Activated naive CD8-positive, alpha-beta T cell treated with anti-CD3 and anti-CD28 coated beads, Interleukin-2, amount 10 ng/mL, durations not matched to agents 7 days and 5 days (primary cell): ENCODE measurements at places on chromosomes 7 and 10. TPM values are rescaled to one million over a fixed set of nuclear protein-coding genes. Genes with fewer than 3 reads are reported as not detected.

DNA sequence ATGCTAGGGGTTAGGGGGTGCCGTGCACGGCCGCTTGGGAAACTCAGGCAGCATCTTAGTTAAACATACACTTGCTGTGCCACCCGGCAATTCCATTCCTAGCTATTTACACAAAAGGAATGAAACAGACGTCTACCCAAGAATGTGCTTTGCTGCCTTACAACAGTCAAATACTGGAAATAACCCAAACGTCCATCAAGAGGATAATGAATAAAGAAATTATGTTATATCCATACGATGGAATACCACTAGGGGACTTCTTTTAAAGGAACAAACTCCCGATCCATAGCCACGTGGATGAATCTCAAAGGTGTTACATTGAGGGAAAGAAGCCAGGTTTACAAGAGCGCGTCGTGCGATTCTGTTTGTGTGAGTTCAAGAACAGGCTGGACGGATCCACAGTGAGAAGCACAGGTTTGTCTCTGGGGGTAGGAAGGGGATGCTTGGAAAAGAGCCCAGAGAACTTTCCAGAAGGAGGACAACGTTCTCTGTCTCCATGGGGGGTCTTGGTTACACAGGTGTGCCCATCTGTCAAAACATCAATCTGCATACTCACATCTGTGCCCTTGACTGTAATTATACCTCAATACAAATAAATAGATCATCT is 41.8 kb downstream of the STK32C start:
- no peak for DNase-seq
- H3K4me3 ChIP-seq = no peak overlapping the region
- no peaks in the 10 kb centered on the region for H3K27me3 ChIP-seq
- no peaks in the 10 kb centered on the region for H3K36me3 ChIP-seq
- H3K27ac ChIP-seq = no peak overlapping the region

DNA sequence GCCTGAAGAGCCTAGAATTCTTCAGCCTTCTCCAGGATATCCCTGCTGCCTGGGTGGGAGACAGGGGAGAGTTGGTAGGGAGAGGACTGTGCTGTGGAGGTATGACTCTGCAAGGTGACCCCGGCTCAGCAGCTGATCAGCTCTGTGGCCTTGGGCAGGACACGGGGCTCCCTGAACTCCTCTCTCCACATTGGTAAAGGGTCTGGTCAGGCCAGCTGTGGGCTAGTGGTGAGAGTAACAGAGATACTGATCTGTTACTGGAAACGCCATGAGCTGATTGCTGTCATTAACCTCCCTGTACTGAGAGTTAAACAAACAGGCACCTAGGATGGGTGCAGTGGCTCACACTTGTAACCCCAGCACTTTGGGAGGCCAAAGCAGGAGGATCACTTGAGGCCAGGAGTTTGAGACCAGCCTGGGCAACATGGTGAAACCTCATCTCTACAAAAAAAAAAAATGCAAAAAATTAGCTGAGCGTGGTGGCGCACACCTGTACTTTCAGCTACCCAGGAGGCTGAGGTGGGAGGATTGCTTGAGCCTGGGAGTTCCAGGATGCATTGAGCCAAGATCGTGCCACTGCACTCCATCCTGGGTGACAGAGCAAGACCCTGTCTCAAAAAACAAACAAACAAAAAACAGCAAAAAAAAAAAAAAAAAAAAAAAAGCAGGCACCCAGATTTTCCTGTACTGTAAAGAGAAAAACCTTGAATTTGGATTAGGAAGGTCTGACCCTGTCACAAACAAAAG is 151.5 kb downstream of the CUX1 start:
- H3K27ac ChIP-seq = no peak overlapping the region
- no peak overlapping the region for H3K4me3 ChIP-seq
- H3K4me1 ChIP-seq = no peaks in the 10 kb centered on the region

DNA sequence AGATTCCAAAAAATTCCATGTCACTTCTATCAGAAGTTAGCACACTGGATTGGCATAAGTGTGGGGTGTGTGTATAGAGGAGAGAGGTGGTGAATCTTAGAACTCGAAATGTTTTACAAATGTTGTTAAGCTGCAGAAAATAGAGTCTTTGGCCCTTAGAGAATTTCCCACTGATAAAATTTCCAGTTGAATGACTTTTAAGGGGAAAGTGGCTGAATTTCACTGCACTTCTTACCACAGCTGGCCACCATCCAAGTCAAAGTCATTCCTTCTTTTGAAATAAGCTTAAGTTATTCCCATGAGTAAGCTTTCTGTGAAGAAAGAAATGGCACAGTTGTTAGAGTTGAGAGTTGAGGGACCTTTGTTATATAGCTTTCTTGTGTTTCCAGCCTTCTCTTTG is 13.9 kb downstream of the VCL start:
- no peak for DNase-seq
- H3K4me1 ChIP-seq = peaks cover 28% of the 10 kb centered on the region
- H3K27me3 ChIP-seq = no peaks in the 10 kb centered on the region
- H3K36me3 ChIP-seq = no peaks in the 10 kb centered on the region
- H3K27ac ChIP-seq = no peak overlapping the region

DNA sequence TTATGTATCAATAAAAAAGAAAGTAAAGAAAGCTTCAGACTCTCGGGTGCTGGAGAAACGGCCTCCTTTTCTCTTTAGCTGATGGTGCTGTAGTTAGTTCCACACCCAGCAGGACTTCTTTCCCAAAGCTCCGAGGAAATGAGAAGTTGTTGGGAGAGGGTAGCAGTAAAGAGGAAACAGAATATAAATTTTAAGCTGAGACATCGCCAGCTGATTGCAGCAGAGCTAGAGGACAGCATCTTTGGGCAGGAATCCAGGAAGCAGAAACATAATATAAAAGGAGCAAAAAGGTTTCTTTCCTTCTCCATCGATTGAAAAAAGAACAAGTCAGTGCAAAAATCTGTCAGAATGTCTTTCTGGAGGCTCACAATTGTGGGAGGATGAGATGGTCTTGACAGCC is 616.9 kb upstream of the FOXK1 start:
- H3K36me3 ChIP-seq = no peaks in the 10 kb centered on the region
- no peak for DNase-seq
- peak overlapping the region; percentile 20 for H3K4me3 ChIP-seq
- H3K27me3 ChIP-seq = peaks cover 5% of the 10 kb centered on the region
- no peaks in the 10 kb centered on the region for H3K4me1 ChIP-seq

- DNase-seq = no peak
- peaks cover 7% of the 10 kb centered on the region for H3K27me3 ChIP-seq
- H3K27ac ChIP-seq = no peak overlapping the region
- H3K4me3 ChIP-seq = no peak overlapping the region
Observed at GRCh38 chr7:86932038-86932512, 127.4 kb downstream of the ELAPOR2 start.

DNA sequence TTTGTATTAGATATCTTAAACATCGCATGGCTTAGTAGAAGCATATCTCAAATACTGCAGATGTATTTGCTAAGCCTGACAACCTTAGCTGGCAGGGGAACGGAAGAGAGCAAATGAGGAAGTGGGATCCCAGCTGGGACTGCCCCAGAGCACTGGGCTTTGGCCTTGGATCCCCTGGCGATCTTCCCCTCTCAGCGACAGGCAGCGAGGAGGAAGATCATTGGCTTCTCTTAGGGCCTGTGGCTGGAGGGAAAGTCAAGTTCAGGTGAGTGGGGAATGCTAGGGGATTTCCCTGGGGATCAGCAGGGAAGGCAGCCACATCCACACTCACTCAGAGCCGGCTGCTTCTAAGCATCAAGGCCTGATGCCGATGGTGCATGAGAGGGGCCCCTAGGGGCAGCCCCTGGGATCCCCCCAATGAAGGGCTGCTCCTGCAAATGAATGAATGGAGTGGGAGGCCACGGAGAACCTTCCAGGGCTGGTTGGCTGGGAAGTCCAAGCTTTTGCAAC is 42.0 kb downstream of the LYZL2 start:
- no peak for DNase-seq
- peaks cover 7% of the 10 kb centered on the region for H3K4me1 ChIP-seq
- no peak overlapping the region for H3K27ac ChIP-seq
- no peak overlapping the region for H3K4me3 ChIP-seq
- H3K36me3 ChIP-seq = no peaks in the 10 kb centered on the region

DNA sequence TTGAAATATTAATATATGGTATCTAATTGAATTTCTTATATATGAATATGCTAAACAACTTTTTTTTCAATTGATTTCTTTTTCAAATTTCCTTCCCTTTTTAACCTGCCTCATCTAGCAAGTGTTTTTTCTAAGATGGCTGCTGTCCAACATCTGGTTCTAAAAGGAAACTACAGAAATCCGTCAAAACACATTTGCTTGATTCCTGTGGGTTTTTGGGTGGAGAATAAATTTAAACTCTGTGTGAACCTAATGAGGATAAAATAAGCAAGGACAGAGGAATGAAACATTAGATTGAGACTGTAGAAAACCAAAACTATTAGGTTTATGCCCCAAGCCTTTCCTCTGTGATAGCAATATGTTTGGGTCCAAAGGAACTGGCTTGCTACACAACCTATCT is 75.5 kb upstream of the STARD3NL start:
- H3K27me3 ChIP-seq = peaks cover 36% of the 10 kb centered on the region
- H3K4me1 ChIP-seq = peaks cover 5% of the 10 kb centered on the region
- no peak for DNase-seq
- no peak overlapping the region for H3K27ac ChIP-seq
- no peak overlapping the region for H3K4me3 ChIP-seq

GRCh38 chr7:90474284-90475210 is 5.1 kb downstream of the PTTG1IP2 start:
- no peaks in the 10 kb centered on the region for H3K4me1 ChIP-seq
- DNase-seq = no peak
- no peak overlapping the region for H3K4me3 ChIP-seq

DNA sequence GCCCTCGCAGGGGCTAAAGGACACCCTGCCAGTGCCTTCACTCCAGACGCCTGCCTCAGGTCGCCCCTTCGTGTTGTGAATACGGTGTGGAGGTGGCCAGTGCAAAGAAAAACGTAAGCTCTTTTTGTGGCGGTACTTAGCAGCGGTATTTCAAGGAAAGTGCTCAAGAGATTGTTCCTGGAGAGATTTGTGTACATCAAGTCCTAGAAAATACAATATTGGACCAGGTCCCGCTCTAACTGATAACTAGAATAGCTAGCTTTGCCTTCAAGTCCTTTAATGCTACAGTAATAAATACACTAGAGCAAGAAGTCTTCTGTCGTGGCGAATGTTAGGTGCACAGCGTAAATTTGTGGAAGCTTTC is 689 bp downstream of the PLCE1 start:
- peak overlapping the region; percentile 36 for H3K4me3 ChIP-seq
- H3K27ac ChIP-seq = no peak overlapping the region
- H3K4me1 ChIP-seq = no peaks in the 10 kb centered on the region
- peaks cover 45% of the 10 kb centered on the region for H3K27me3 ChIP-seq
- H3K36me3 ChIP-seq = no peaks in the 10 kb centered on the region

- no peak for DNase-seq
- no peak overlapping the region for H3K4me3 ChIP-seq
- H3K36me3 ChIP-seq = no peaks in the 10 kb centered on the region
- H3K27ac ChIP-seq = no peak overlapping the region
- H3K27me3 ChIP-seq = no peaks in the 10 kb centered on the region
Observed at GRCh38 chr10:130621231-130621775, 485.1 kb downstream of the GLRX3 start.

DNA sequence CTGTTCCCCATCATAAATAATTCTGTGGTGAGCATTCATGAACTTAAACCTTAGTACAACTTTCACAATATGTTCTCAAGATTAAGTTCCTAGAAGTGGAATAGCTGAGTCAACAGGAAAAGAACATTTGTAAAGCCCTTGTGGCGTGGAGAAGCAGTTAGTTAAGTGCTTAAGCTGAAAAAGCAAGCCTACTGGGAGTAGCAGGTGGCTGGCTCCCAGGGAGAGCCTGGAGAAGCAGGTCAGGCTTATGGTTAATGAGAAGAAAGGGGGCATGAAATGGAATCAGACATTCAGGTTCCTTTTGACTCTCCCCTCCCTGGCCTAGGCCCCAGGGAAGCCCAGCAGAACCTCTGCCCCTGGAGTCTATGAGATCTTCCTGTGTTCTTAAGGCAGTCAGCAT is 35.3 kb downstream of the VSTM4 start:
- H3K4me1 ChIP-seq = peaks cover 20% of the 10 kb centered on the region
- H3K27ac ChIP-seq = no peak overlapping the region
- H3K27me3 ChIP-seq = peaks cover 26% of the 10 kb centered on the region
- no peak overlapping the region for H3K4me3 ChIP-seq

- H3K4me3 ChIP-seq = no peak overlapping the region
- no peak for DNase-seq
- H3K27ac ChIP-seq = no peak overlapping the region
- peaks cover 11% of the 10 kb centered on the region for H3K27me3 ChIP-seq
- H3K4me1 ChIP-seq = no peaks in the 10 kb centered on the region
Observed at GRCh38 chr7:123864436-123864835, 19.5 kb downstream of the HYAL4 start.

DNA sequence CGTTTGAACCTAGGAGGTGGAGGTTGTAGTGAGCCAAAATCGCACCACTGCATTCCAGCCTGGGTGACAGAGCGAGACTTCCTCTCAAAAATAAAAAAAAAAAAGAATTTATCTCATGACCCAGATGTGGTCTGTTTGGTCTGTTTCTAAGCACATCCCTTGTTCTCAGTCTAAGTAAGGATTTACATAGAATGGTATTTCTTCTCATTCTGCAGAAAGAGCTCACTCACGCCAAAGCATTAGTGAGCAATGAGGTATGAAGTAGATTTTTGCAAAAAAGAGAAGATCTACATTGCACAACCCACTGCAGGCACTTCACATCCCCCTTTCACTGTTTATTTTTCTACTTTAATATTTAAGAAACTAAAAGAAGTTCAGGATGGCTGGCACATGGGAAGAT is 76.5 kb upstream of the FGL2 start:
- H3K4me3 ChIP-seq = no peak overlapping the region
- DNase-seq = no peak
- H3K4me1 ChIP-seq = peaks cover 6% of the 10 kb centered on the region
- H3K27me3 ChIP-seq = peaks cover 2% of the 10 kb centered on the region
- peaks cover 7% of the 10 kb centered on the region for H3K36me3 ChIP-seq

- no peak overlapping the region for H3K27ac ChIP-seq
- H3K36me3 ChIP-seq = no peaks in the 10 kb centered on the region
- peaks cover 3% of the 10 kb centered on the region for H3K27me3 ChIP-seq
Observed at GRCh38 chr7:80216996-80217842, 82.6 kb downstream of the GNAI1 start.

GRCh38 chr10:107814865-107815487 is 650.5 kb upstream of the SORCS1 start:
- H3K27ac ChIP-seq = no peak overlapping the region
- no peaks in the 10 kb centered on the region for H3K36me3 ChIP-seq
- no peaks in the 10 kb centered on the region for H3K27me3 ChIP-seq
- no peak overlapping the region for H3K4me3 ChIP-seq
- H3K4me1 ChIP-seq = no peaks in the 10 kb centered on the region

- peaks cover 55% of the 10 kb centered on the region for H3K4me1 ChIP-seq
- H3K4me3 ChIP-seq = peak overlapping the region; percentile 71
- H3K27ac ChIP-seq = peak overlapping the region; percentile 84
- no peaks in the 10 kb centered on the region for H3K27me3 ChIP-seq
- H3K36me3 ChIP-seq = no peaks in the 10 kb centered on the region
Observed at GRCh38 chr7:30162622-30163124, 27.9 kb downstream of the MTURN start.

- peaks cover 38% of the 10 kb centered on the region for H3K27me3 ChIP-seq
- H3K4me3 ChIP-seq = no peak overlapping the region
- peaks cover 2% of the 10 kb centered on the region for H3K4me1 ChIP-seq
- no peaks in the 10 kb centered on the region for H3K36me3 ChIP-seq
- no peak for DNase-seq
Observed at GRCh38 chr7:155482511-155483183, 24.7 kb downstream of the EN2 start.

The MBLAC1 gene
- 4.8 TPM for total RNA-seq

The ADRA2A gene
- not detected for total RNA-seq

The OGDHL gene
- total RNA-seq = not detected

The FAM237B gene
- not detected for total RNA-seq

The SPDYE11 gene
- total RNA-seq = not detected

The IPMK gene
- 6.7 TPM for total RNA-seq

The CYP3A7 gene
- not detected for total RNA-seq

The TUBAL3 gene
- not detected for total RNA-seq

The SSC4D gene
- total RNA-seq = 0.34 TPM

The CDNF gene
- 0.82 TPM for total RNA-seq

The OR2A7 gene
- 2.1 TPM for total RNA-seq

The OR2A42 gene
- not detected for total RNA-seq
